ENCODE measurements at places on chromosomes 2 and 18.

DNA sequence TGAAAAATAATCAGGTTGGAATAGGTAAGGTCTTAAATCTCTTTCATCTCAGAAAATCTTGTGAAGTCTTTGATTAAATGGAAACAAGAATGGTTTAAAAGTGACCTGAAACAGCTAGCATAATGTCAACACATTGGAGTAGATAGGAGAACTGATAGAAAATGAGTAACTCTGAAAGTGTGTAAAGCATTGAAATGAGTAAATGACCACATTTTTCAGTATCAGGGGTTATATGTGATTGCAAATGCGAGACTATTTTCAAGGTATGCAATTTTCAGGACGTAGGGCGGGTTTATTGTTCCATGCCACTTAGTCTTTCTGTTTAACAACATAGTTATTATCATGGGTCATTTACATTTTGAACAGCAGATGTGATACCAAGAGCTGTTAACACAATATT, 1383.2 kb downstream of the LRP1B start:
- DNase-seq: no peak

GRCh38 chr2:44479127-44479887, 117.6 kb downstream of the CAMKMT start:
- DNase-seq: peak; percentile 84

DNA sequence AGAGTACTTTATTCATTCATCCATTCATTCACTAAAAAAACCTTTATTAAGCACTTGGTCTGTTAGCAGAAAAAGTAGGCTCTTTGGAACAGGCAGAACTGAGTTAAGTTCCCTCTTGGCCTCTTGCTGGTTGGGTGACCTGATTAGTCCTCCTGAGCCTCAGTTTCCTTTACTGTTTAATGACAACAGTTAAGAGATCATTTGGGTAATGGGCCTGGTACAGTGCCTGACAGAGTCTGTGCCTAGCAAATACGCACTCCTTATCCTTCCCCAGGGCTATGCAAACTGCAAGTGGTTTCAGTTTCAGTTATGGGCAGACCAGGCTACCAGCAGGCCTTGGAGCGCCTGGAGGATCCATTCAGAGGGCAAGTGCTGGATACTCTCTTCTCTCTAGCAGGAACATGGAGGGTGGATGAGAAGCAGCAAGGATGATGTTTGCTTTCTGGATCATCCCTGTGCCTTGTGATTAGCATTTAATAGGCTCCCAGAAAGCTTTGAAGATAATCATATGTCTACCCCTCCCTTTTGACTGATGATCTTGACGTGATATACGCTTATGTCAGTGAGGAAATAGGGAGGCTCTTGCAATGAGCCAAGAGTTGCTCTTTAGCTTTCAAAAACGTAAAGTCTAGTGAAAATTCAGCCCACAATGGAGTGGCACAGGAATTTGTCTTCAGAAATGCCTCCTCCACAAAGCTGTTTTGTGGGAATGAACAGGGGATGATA, 12.4 kb upstream of the TAF1B start:
- no peak for DNase-seq

DNA sequence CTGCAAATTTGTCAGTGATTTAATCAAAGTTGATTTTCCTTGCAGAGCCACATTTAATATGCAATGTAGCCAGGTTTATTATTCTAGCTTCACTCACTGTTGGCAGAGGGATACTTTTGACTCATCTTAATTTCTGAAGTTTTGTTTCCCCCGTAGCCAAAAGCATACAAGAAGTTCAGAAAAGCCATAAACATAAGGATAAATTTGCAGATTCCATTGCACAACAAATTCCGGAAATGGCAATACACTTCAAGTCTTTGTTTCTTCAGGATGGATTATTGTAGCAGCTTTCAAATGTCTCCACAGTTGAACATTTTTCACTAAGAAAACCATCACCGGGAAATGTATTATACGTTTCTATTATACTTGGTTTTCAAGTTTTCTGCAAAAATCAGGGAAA, 88.0 kb upstream of the ZCCHC2 start:
- no peak for DNase-seq

GRCh38 chr2:217722883-217723472, 279.8 kb downstream of the TNS1 start:
- no peak for DNase-seq

DNA sequence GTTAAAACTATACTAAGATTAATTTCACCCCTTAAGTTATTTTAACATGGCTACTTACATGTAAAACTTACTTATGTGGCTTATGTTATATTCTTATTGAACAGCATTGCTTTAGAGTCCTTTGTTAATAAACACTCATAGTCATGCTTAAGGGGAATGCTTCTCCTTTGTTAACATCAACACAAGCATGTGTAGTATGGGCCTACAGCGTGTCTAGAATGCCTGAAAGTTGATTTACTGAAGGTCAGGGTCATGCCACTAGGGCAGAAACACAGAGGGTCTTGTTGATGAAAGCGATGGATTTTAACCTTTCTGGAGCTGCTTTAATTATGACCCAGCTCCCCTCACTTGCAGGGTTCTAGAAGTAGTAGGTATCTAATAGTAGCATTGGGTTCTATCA, 159.8 kb upstream of the DLX2 start:
- no peak for DNase-seq

DNA sequence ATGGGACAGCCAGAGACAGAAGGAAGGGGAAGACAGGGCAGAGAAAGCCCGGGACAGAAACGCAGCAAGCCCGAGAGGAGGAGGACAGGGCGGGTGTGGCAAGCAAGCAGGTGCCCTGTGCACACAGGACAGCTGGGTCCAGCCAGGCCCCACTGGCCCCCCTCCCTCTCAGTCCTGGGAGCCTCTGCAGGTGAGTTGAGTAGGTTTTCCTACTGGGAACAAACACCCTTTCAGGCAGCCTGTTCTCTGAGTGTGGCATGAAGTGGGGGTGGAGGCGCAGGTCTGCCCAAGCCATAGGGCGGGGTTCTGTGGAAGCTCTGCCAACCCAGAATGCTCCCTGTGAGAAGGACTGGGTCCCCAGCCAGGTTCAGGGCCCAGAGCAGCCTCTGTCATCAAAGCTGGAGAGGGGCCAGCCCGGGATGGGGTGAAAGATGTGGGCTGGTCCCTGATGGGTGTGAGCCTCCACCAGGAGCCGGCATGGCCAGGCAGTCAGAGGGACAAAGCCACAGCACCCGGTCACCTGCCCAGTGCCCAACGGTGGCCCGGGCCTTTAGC, 129.4 kb downstream of the TFCP2L1 start:
- DNase-seq: no peak

GRCh38 chr2:179613701-179614100, 247.7 kb downstream of the ZNF385B start:
- DNase-seq: no peak

- DNase-seq: no peak
Observed at GRCh38 chr2:241613017-241613780, 23.8 kb downstream of the THAP4 start.

DNA sequence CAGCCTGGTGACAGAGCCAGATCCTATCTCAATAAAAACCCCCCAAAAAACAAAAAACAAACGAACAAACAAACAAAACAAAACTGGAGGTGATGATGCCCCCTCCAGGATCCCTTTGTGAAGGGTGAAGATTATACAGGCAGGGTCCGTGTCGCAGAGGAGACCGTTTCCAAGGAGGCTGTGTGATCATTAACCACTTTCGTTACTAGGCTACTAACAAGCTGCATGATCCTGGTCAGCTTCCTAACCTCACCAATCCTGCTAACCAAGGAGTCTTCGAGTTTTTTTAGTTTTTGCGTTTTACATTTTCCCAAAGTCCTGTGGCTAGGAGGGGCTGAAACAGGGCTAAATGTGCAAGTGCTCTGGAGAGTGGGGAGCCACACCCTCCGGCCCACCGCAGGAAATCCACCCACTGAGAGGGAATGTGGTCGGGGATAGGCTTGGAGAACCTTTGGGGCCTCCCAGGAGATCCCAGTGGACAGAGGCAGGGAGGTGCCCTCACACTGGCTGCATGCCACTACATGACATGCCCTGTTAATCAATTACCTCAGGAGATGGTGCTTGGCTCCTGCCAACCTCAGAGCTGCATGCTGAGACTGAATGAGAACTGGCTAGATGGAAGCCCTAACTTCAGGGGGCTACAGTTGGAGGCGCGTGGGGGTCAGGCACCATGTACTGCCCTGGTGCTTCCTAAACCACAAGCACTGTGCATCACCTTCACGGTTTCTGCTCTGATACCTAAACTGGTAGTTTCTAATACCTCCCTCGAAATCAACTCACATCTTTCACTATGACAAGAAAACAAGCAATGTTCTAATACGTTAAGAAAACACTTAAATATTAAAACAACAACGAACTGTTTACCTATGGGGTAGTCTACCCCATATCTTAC, 67.5 kb upstream of the RGPD5 start:
- no peak for DNase-seq

GRCh38 chr2:239258248-239258647, 142.6 kb downstream of the HDAC4 start:
- no peak for DNase-seq

GRCh38 chr2:28420722-28421121, 28.1 kb downstream of the FOSL2 start:
- DNase-seq: no peak

DNA sequence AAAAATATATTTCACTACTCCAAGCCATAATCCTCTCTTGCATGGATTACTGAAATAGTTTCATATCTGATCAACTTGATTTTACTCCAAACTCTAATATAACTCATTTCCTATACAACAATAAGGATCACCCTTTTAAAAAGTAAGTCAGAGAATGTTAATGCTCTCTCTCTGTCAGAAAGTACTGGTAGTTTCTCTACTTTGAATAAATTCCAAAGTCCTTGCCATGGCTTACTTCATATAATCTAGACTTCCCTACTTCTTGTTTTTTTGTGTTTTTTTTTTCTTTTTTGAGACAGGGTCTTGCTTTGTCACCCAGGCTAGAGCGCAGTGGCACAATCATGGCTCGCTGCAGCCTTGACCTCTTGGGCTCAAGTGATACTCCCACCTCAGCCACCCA, 36.2 kb downstream of the MAP3K2 start:
- DNase-seq: no peak

DNA sequence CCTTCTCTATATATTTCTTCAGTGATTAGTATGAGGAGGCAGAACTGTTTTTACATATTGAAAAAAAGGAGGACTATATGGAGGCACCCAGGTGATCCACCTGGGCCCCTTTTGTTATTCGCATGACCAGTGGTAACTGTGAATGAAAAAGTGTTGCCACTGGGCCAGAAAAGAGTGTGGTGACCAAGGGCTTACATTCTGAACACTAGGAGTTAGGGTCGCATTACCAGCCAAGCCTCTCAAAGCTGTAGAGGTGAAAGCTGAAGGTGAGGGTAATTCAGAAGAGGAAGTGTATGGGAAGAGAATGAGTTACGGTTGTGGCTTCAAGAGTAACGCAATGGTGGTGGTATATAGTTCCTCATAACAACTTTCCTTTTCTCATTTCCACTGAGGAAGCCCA, 487.6 kb downstream of the TMEM182 start:
- no peak for DNase-seq

- DNase-seq: no peak
Observed at GRCh38 chr2:201171259-201171814, 11.6 kb upstream of the CASP10 start.

- no peak for DNase-seq
Observed at GRCh38 chr2:42914860-42915259, 122.5 kb upstream of the HAAO start.

GRCh38 chr2:2256011-2256410, 75.1 kb downstream of the MYT1L start:
- no peak for DNase-seq

DNA sequence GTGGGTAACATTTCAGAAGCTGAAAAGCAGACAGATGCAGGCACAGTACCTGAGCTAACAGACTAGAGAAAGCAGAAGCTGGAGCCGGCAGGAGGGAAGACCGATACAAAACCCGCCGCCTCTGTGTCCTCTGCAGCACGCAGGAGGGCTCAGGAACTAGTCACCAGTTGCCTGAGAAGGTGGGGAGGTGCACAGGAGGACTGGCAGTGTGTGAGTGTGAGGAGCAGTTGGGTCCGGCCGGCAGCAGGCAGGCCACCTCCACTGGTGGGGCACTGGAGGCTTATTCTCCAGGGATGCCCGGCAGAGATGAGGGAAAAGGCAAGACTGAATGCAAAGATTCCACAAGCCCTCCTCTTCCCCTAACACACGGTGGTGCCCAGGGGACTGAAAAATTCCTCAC, 18.2 kb downstream of the ERCC3 start:
- DNase-seq: no peak

GRCh38 chr18:63157293-63158011, 162.1 kb downstream of the BCL2 start:
- DNase-seq: no peak

- DNase-seq: no peak
Observed at GRCh38 chr18:66674286-66674685, 70.4 kb upstream of the CDH19 start.

GRCh38 chr2:169743549-169743948, 9.9 kb downstream of the KLHL23 start:
- no peak for DNase-seq

DNA sequence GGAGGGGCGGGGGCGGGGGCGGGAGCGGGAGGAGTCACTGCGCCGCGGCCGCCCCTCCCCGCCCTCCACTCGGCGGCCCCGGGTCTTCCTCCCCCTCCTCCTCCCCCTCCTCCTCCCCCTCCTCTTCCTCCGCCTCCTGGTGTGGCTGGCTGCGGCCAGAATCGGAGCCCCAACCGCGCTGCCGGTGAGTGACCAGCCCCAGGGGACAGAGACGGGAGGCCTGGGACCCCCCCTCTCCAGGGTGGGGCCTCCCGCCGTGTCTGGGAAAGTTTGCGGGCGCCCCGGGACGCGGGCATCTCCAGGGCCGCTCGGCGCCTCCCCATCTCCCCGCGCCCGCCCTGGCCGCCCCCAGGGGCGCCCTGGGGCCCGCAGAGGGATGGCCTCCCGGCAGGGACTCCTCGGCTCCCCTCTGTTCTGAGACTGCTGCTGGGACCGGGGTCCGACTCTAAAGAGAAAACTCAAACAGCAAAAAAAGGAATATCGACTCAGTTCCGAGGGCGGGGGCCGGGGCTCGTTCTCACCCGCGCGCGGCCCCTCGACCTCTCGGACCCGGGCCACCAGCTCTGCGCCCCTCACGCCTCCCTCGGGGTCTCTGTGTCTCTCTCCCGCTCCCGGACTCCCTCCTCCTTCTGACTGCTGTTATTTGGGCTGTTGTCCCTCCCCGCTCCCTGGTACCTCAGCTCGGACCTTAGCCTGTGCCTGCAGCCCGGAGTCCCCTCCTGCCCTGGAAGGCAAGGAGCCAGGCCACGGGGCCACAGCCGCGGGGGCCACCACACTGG, at the start of gene STON1:
TSS of gene STON1 (plus strand) at position 122 of the 779 bp plus-strand sequence. CDS start 50,480 bp downstream, outside the sequence.
- DNase-seq: no peak
